ENCODE measurements at places on chromosomes 3 and 15. TPM values are rescaled to one million over a fixed set of nuclear protein-coding genes. Genes with fewer than 3 reads are reported as not detected.
A peak's percentile ranks its signal among the peaks of the same experiment; 100 is the strongest.

- no peak for DNase-seq
Measured at GRCh38 chr15:35211240-35211902, 126.3 kb upstream of the NANOGP8 start.

DNA sequence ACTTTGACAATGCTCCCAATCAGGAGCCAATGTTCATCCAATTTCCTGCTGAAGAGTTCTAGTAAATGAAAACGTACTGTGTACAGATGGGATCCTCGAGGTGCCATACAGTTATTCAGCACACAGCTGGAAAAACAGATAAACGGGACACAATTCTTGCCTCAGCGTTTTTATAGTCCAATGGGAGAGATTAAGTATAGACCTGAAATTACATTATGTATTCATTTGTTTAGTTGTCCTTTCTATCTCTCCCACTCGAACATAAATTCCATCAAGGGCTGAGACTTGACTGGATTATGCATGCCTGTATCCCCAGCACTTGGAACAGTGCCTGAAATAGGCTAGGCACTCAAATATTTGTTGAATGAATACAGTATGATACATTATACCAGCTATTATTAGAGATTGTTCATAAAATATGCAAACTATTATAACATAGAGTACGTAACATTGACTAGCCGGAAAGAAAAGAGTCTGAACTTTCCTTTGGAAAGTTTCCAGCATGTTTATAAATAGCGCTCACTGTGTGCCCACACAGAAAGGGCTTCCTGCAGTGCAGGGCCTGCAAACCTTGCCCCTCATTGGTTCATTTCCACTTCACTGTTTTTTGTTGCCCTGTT lies 27.4 kb upstream of the SNTN start:
- peak; percentile 87 for DNase-seq

DNA sequence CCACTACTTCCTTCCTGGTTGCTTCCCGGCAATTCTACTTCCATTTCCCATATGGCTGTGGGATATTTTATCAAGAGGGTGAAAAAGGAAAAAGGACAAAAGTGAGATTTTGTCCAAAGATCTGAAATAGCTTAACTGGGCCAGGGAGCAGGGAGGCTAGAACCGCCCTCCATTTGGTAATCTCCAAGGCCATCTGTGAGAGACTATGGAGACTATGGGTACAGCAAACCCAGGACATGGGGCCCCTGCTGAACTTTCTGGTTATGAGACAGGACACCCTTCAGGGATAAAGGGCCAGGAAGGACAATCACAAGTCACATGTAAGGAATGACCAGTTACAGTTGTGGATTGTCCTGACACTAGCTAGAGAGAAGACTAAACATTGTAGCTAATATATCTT lies 24.3 kb downstream of the ZSCAN2 start:
- DNase-seq, result no peak

H1-8 gene
- not detected for total RNA-seq

- DNase-seq, result no peak
Measured at GRCh38 chr3:157087780-157088600, 72.0 kb downstream of the CCNL1 start.

AGTR1 gene
- total RNA-seq, result not detected
